ENCODE measurements at places on chromosomes 3 and 15.
A peak's percentile ranks its signal among the peaks of the same experiment; 100 is the strongest.

DNA sequence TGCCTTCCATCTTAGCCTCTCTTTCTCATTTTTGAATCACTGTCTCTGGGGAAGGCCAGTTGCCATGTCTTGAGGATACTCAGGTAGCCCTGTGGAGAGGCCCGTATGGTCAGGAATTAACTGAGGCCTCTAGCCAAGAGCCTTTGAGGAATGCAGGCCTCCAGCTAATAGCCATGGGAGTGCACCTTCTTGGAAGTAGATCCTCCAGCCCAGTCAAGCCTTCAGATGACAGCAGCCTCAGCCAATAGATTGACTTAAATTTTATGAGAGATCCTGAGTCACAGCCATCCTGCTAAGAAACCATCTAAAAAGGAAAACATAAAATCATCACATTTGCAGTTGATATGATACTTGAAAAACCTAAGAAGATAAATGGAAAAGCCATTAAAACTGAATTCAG is 112.5 kb upstream of the BNIP2 start:
- no peak for DNase-seq

- DNase-seq: peak; percentile 12
These were observed 187.1 kb downstream of the PDE8A start for GRCh38 chr15:85168642-85169173.

GRCh38 chr3:134899786-134900185 is 104.7 kb downstream of the EPHB1 start:
- no peak for DNase-seq

- DNase-seq: no peak
These were observed 134.8 kb downstream of the CHDH start for GRCh38 chr3:53711387-53711786.

GRCh38 chr3:177776661-177777101 is 579.4 kb upstream of the TBL1XR1 start:
- no peak for DNase-seq

DNA sequence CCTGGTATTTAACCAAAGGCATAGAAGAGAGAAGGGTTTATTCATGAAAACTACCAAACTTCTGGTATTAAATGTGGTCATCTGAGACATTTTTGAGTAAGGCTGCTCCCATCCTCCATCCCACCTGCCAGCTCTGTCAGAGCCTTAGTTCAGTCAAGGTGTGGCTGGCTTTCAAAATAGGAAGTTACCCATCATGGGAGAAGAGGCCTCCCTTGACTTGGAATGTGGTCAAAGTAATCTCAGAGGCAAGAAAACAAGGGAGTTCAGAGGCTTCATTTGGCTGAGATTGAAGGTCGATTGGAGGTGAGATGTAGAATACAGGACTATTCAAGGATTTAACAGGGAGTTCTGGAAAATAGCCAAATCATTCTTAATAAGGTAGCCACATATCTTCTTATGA is 540.4 kb upstream of the ARRDC4 start:
- DNase-seq: no peak

DNA sequence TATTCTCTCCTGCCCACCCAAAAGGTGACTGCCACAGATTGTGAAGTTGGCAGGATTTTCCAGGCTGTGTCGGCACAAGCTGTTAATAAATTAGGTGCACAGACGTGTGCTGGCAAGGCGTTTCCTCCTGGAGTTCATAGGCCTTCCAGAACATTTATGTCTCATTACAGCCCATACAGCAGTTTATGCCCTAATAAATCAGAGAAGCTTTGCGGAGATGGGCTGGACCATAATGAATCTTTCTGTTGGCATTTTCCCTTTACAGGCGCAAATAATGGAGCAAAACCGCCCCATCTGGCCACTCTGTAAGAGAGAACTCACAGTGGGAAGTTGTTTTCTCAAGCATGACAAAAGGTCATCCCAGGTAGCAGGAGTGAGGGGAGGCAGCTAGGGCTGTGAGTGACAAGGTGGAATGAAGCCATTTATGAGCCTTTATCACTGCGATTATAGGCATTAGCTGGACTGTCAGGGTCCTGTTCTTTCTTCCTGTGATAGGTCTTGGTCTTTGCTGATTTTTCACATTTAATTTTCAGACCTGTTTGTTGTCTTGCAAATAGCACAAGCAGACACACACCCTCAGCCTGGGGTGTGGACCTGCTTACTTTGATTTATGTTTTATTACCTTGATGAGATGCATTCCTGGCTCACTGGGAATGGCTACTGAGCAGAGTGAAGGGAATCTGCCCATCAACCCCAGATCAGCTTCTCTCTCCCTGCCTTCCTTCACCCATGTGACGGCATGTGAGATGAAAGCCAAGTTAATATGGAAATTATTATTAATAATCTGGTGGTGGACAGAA is 257.5 kb downstream of the LRTM1 start:
- no peak for DNase-seq

GRCh38 chr3:73499787-73500186 is 125.0 kb downstream of the PDZRN3 start:
- no peak for DNase-seq

DNA sequence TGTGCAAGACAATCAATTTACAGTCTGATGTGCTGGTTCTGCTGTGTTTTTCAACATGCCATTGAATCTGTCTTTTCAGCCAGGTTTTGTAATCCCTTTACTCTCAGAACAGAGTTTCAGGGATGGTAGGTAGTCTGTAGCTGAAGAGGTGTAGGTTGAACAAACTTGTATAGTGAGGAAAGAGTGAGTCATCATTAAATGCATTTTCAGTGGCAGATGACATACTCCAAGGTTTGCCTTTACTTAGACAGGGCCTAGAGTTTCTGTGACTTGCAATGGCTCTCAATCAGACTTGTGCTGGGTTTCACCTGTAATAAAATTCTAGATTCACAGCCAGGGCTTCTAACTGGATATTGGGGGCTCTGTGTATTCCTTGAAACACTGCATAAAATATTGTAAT is 94.6 kb downstream of the CYP19A1 start:
- no peak for DNase-seq

DNA sequence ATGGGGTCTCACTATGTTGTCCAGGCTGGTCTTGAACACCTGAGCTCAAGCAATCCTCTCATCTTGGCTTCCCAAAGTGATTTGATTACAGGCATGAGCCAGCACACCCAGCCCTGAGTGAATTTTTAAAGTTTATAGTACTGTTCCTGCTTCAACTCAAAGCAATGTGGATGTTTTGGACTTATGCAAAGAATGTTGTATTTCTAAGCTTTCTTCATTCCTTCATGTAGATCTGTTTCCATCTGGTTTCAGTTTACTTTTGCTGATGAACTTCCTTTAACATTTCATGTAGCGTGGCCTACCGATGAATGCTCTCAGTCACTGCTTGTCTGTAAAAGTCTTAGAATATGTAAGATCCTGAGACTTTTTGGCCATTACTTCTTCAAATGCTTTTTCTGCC is 23.2 kb downstream of the NRG4 start:
- DNase-seq: no peak

- DNase-seq: no peak
These were observed 28.8 kb downstream of the APBA2 start for GRCh38 chr15:28914483-28915023.

GRCh38 chr3:42892807-42893206 is 13.1 kb upstream of the ZNF662 start:
- no peak for DNase-seq

- DNase-seq: no peak
These were observed 32.1 kb downstream of the KIF9 start for GRCh38 chr3:47250309-47251060.

DNA sequence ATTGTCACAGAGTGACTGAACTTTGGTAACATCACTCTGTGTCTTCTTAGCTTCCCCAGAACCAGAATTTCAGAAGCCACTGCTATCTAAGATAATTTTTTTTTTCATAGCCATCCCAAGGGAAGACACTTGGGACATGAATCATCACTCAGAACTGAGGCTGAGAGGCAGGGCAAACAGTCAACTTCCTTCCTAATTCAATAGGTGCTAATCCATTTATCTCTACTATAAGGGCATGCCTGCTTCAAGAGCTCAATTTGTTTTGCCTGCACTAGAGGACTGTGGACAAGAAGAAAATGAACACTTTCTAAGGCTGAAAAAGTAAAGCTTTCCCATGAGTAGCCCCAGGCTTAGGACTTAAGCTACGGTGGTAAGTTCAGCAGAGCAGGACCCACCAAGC is 56.7 kb upstream of the MYRIP start:
- no peak for DNase-seq

DNA sequence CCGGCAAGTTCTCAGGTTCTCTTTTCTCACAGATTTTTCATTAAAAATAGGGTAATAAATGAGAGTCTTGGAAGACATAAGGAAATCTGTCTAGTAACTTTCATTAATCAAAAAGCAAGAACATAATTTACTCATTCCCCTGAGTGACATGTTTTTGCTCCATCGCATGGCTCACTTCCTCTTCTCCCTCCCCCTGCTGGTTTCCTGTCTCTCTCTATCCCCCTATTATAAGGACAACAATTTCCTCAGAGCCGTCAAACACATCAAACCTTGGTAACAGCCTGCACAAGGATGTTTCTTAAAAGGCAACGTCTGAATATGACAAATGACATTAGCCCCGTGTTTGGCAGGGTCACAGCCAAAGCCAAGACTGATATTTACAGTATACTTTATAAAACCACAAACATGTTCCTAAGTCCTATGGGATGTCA is 1149.6 kb downstream of the IGSF11 start:
- DNase-seq: no peak

- DNase-seq: no peak
These were observed 3.9 kb upstream of the CHSY1 start for GRCh38 chr15:101255615-101256241.

DNA sequence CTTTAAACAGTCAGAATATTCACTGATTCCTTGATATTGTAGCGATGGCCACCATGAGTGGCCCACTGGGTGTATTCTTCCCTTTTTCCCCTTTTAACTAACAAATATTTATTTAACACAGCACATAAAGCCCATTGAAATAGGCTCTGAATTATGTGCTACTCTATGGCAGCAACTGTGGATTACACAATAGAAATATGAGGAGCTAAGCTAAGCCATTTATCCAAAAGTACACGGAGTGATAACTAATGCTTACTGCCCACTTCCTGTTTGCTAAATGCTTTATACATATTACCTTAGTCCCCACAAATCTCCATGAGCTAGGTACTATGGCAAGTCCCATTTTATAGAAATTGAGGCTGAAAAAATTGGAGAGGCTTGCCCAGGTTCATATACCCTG is 17.9 kb downstream of the ILDR1 start:
- DNase-seq: no peak

- no peak for DNase-seq
These were observed 180.4 kb upstream of the CTNNB1 start for GRCh38 chr3:41018855-41019254.

- DNase-seq: no peak
These were observed 505.2 kb downstream of the SHQ1 start for GRCh38 chr3:72343078-72343477.

GRCh38 chr3:8777978-8778267 is 8.5 kb upstream of the OXTR start:
- DNase-seq: no peak

GRCh38 chr3:144775551-144775950 is 803.9 kb downstream of the DIPK2A start:
- DNase-seq: no peak

DNA sequence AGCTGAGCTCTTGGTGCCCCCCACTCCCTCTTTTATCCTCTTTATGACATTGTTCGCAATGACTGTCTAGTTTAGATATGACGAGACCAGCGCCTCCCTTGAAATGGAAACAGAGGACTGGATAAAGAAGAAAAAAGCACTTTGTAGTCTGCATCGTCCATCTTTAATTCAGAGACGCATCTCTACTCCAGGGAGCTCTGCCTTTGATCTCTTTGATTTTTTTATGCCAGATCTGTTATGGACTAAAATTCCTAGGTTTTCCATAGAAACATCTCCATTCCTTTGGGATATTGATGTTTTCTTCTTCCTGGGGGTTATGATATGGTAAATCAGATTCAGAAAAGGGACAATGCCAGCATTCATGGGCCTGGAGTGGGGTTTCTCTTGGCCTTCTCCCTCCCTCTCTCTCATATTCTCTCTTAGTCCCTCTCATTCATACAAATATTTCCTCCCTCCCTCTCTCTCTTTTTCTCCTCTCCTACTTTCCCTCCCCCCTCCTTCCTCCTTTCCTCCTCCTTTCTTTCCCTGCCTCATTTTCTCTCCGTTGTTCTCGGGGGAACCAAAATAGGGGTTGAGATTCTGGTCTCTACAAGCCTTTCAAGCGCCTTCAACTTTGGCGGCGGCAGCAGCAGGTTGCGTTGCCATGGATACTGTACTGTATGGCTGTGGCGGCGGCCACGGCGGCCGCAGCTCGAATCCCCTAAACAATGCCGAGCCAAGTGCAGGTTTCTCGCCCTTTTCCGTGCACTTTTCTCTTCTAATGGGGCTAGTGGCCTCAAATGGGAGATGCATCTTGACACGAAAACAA is 45.5 kb downstream of the ZIC4 start:
- no peak for DNase-seq

DNA sequence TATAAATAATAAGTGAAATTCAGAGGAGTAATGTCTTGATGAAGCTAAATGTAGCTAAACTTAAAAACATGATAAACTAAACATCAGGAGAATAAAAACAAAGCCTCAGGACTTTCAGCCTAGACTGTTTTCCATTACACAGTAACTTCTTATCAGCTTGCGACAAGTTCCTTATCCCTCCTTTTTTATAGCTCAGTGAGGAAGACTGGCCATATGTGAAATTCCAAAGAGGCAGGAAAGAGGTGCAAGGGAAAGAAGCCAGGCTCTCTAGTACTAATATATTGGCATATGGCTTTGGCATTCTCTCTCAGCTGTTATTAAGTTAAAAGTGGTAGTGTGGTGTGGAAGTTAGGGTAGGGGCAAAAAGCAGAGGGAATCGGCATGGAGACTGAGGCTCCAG is 4.4 kb downstream of the COX17 start:
- DNase-seq: no peak

DNA sequence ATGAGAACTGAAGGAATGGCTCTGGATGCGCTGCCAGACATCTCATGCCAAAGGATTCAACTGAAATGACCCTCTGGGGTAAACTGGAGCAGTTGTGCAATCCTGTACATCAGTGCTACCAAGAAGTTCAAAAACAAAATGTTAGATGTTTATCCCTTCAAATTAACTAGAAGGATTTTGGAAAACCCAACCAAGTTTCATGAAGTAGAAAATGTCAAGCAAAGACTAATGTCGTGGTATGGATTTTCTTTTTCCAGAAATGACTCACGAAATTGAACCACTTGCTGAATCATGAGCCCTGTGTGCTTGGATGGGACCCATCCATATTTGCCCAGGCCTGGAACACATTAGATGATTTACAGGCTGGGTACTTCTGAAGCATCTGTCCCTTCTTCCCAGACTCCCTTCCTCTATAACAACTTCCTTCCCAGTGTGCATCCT is 101.6 kb downstream of the LRTM1 start:
- DNase-seq: no peak

GRCh38 chr3:158100681-158101080 is 5.5 kb downstream of the SHOX2 start:
- no peak for DNase-seq

- DNase-seq: no peak
These were observed 80.5 kb upstream of the NEO1 start for GRCh38 chr15:72971766-72972165.
